Stimulated activated CD4-positive, alpha-beta T cell treated with anti-CD3 and anti-CD28 coated beads, Interleukin-12 subunit alpha, Interleukin-12 subunit beta, amount 100 ng/mL, for 4 hours (primary cell): ENCODE measurements at places on chromosomes 6 and 20.

GRCh38 chr6:14638435-14638905, 520.9 kb downstream of the CD83 start:
- no peak for DNase-seq

- DNase-seq = no peak
Observed at GRCh38 chr6:160742090-160742489, 40.0 kb downstream of the PLG start.

- no peak for DNase-seq
Observed at GRCh38 chr20:20304942-20305341, 63.0 kb upstream of the INSM1 start.

- DNase-seq = no peak
Observed at GRCh38 chr6:105995391-105995865, 90.7 kb upstream of the PRDM1 start.

- no peak for DNase-seq
Observed at GRCh38 chr6:78528926-78529325, 338.4 kb upstream of the IRAK1BP1 start.

DNA sequence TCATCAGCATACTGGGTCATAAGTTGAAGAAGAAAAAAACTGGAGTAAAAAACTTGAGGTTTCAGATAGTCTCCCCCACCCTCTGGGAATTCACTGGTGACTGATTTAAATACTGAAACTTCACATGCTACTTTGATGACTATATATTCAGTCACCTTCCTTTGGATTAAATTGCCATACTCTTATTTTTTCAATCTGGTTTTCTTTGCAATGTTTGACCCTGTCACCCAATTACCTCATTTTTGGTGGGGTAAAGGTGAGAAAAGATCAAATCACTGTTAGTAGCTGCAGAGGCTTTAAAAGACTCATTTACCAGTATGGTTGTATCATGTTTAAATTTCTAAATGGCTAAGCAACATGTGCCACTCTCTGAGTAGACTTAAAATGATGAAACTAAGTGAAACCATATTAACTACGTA, 862.7 kb upstream of the FLRT3 start:
- DNase-seq = no peak

GRCh38 chr6:138161088-138161337, 726 bp upstream of the ARFGEF3 start:
- DNase-seq = no peak

DNA sequence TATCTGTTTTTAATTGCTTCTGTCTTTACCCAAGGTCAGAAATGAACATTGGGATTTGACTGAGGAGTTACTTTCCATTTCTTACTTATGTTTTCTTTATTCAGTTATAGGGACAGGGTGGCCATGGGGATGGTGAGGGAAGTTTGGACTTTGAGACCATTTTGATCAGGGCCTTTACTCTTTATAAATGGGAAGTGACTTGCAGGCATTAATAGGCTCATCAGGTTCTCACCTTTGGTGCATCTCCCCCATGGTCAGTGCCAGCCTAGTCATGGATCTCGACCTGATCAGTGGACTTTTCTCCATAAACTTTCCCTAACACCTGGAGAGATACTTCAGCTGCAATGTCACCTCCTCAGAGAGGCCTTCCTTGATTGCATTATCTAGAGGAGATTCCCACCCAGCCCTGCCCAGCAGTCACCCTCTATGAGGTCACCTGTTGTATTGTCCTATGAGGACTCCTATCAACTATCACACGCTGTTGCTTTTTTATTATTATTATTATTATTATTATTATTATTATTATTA, 16.8 kb upstream of the ZMYND8 start:
- no peak for DNase-seq

DNA sequence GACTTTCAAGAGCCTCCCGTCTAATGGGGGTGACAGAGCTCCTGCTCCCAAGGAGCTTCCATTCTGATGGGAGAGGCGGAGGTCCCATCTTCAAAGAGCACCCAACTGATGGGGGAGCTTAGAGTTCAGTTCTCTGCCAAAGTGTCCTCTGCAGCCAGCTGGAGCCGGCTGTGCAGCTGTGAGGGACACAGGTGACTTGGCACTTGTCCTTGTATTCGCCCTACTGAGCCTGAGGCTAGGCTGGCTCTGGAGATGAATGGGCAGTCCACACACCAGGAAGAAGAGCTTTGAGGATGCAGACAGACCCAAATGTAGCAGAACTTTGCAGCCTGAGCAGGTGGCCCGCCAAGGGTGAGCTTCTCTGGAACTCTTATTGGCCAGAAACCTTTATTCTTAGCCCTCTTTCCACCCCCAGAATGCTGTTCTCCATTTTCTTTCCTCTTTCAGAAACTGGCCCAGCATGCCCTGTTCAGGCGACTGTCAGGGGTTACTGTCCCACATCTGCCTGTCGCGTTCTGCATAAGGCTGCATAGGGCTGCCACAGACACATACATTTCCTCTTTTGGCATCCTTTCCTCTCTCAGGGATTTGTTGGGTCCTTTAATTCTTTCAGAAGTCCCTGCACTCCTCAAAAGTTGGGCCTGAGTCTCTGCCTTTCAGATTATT, 108.7 kb upstream of the LRFN2 start:
- no peak for DNase-seq

GRCh38 chr6:43753570-43754183, 16.3 kb upstream of the VEGFA start:
- no peak for DNase-seq

DNA sequence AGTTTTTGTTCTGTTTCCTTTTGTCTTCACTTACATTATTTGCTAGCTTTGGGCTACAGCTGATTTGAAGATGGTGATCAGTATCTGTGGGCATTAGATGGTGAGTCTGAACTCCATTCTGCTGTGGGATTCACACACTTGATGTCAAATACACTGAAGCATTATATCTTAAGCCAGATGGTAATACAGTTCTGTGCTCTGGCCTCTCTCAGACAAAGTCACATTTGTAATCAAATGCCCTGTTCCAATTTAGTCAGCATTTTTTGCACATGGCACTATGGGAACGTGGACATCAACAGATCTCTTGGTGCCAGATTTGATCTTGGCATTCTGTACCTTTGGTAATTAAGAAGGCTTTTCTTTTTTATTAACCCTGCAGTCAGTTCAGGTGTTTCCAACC, 56.0 kb downstream of the SASH1 start:
- DNase-seq = no peak

DNA sequence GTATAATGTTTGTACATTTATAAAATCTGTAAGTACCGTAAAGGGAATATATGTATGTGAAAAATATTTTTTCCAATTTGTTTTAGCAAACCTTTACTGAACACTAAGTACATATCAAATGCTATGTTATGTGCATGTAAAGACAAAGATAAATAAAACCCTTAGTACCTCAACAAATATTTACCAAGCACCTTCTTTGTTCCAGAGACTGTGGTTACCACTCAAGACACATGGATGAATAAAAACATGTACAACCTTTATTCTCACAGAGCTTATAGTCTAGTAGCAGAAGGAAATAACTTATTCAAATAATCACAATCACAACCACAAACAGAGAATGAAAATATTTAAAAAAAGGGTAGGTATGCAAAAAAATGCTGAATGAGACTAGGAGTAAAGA, 17.5 kb downstream of the TMX4 start:
- no peak for DNase-seq

DNA sequence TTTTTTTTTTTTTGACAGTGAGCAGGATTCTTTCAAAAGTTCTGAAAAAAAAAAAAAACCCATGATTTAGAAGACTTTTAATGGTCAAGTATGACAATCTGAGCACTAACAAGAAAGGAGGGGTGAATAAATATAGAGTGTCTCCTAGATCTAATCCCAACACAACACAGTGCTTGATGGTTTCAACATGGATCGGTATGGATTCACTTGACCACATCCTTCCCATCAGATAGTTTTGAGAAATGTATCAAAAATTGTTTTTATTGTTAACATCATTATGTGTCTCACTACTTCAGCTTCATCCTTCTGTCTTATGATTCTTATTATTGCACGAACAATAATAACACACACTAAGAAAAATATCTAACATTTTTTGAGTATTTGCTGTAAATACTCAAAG, 21.0 kb downstream of the KIF13A start:
- no peak for DNase-seq

DNA sequence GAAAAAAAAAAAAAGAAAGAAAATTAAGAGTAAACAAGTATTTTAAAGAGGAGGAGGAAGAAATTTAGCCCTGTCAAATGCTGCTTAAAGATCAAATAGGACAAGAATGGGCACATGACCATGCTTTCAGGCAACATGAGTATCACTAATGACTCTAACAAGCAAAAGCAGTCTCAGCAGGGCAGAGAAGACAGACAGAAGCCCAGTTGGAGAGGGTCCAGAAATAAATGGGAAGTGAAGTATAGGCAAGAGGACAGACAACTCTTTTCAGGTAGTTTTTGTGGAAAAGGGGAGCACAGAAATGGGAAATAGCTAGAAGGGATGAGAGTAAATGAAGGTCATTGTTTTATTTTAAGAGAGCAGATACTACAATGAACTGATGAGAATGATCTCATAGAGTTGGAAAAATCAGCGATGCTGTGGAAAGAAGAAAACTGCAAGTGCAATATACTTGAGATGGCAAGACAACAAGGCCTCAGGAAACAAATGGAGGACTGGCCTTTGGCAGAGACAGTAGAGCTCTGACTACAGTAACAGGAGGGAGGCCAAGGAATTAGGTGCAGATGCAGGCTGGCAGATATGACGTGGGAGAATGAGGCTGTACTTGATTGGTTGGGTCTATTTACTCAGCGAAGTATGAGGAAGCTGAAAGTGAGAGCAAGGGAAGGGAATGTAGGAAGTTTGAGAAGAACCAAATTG, 40.3 kb downstream of the KIF6 start:
- no peak for DNase-seq

- DNase-seq = no peak
Observed at GRCh38 chr6:61809004-61809595, 476.9 kb downstream of the KHDRBS2 start.

DNA sequence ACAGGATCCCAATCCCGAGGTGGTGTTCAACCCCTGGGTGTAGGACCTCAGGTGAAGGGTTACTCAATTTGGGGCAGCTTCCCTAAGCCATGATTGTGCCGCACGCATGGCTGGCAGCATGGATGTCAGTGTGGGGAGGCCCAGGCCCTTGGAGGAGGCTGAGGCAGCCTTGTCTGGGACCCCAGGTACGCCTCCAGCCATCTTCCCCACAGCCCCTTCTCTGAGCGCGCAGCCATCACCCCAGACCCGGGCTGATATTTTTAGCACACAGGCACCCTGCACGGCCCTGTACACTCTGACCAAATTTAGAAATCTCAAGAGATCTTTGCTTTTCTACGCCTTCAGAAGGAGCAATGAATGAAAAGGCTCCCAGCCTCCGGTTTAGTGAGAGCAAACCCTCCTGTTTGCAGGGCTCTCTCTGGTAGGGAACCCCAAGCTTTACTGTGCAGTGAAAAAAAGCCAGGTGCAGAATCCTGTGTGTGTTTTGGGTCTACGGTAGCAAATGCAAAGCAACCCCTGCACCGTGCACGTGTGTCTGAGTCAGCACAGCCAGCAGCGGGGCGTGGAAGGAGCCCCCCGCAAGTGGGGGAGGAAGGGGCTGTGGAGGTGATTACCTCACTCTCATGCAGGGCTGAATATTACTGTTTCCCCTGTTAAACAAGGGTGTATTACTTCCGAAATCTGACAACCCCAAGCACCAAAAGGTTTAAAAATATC, 44.3 kb downstream of the CTCFL start:
- no peak for DNase-seq

- peak; percentile 48 for DNase-seq
Observed at GRCh38 chr20:45933266-45934045, 1.0 kb upstream of the PCIF1 start.

GRCh38 chr6:116445102-116445501, 16.1 kb upstream of the CALHM6 start:
- DNase-seq = no peak

DNA sequence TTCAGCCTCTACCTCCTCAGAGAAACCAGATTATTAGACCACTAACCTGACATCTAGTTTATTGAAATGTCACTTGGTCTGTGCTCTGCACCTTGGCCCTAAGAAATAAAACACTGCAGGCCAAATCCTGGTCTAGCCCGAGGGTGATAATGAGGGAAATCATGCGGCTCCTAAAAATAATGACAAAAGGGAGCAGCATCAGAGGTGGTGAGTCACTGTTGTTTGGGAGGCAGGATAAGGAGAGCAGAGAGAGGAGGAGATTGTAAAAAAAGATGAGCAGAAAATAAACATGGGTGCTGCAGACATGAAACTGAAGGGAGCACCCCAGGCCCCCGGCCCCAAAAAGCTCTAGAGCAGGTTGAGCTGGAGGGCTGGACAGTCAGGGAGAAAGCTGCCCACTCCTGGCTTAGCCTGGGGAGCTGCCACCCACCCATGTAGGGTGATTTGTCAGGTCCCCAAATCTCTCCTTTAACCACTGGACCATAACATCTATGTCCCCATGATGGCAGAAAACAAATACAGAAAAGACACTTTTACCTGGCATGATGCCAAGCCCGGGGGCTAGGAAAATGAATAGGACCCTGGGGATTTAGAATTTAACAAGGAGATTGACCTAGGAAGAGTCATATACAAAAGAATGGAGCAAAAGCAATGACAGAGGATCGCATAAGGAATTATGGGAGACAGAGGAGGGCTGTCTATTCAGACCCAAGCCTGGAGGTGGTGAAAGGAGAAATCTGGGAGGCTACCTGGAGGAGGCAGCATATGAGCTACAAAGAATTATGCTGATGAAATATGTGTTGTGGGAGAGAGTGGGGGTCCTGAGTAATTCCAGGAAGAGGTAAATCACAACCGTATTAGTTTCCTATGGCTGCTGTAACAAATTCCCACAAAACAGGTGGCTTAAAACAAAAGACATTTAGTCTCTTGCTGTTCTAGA, 103.7 kb downstream of the SNAP25 start:
- no peak for DNase-seq

DNA sequence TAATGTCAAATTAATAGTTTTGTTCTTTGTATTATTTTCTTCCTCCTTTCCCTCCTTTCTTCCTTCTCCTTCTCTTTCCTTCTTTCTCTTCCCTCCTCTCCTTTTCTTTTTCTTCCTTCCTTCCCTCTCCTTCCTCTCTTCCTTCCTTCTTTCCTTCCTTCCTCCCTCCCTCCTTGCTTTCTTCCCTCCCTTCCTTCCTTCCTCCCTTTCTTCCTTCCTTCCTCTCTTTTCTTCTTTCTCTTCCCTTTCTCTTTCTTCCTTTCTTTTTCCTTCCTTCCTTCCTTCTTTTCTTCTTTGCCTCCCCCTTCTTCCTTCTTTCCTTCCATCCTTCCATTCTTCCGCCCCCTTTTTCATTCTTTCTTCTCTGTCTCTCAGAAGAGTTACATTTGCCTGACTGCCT, 518.2 kb upstream of the ID4 start:
- no peak for DNase-seq

DNA sequence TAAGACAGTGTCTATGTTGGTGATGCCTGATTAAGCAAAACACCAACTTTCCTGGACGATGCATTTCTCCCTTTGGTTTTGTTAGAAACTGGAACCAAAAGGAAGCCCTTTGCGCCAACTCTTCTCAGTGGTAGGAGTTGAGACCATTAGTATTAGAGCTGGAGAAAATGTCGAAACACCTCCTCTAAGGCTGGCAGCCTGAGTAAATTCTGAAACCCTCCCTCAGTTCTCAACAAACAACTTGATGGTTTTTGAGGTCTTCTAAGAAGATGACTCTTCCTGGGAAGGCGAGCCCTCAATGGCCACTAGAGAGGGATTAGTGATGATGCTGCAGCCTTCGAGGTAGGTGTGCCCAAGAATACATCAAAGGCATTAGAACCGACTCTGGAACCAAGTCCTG, 78.4 kb upstream of the CCN6 start:
- no peak for DNase-seq

- DNase-seq = no peak
Observed at GRCh38 chr6:159984268-159984786, 15.4 kb downstream of the IGF2R start.

- no peak for DNase-seq
Observed at GRCh38 chr6:119132261-119132981, 54.0 kb upstream of the FAM184A start.
